ENCODE measurements at places on chromosomes 12 and 14.
A peak's percentile ranks its signal among the peaks of the same experiment; 100 is the strongest.

DNA sequence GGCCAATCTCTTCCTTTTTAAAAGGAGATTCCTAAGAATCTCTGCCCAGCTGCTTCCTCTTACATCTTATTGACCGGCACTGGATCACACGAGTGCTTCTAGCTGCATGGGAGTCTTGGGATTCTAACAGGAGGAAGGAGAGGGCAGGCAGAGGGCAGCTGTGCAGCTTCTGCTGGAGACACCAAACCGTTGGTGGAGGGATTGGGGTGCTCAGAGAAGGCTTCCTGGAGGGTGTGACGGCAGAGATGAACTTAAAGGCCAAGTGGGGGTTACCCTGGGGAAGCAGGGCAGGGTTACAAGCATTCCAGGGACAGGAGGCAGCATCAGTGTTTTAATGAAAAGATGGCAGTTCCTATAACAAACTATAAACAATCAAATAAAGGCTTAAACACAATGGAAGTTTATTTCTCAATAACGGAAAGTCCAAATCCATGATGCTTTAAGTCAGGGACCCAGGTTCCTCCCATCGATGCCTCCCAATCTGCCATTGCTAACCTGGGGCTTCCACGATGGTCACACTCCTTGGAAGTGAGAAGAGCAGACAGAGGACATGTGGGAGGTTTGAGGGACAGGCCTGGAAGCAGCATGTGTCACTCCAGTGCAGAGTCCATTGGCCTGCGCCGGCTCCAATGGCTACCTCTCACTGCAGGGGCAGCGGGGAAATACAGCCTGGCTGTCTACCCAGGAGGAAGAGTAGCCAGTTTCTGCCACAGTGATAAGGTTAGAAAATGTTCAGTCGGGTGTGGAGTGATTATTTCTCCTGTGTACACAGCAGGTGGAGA is 53.1 kb upstream of the DDX11 start:
- no peak for DNase-seq

DNA sequence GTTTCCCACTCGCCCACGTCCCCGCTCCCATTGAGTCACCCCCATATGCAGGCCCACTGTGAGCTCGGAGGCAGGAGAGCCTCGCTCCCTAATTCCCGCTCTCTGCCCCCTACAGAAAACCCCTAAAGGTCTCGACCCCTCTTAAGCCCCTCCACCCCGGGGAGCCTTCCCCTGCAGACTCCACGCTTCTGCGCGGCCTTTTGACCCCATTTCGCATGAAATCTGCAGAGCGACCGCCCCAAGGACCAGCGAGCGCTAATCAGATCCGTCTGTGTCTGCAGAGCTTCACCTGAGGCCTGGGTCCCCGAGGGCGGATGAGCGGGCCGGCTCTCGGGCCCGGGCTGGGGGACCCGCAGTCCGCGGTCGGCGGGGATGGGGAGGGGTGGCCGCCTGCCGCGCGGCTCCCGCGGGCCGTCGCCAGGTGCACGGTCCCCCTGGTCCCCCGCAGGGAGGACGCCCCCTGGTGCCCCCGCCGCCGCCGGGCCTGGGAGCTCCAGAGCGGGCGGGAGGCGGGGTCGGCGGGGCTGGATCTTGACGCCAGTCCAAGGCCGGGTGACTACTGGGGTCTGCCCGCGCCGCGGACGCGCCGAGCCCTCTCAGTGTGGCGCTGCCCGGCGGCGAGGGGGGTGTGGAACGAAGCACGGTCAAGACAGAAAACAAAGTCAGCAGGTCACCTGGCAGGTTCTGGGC is 10.1 kb downstream of the BMP4 start:
- DNase-seq = peak; percentile 71

- DNase-seq = peak; percentile 71
Measured at GRCh38 chr14:50666772-50667683, 1.1 kb downstream of the SAV1 start.

GRCh38 chr14:29566194-29566593 is 361.5 kb downstream of the PRKD1 start:
- no peak for DNase-seq

DNA sequence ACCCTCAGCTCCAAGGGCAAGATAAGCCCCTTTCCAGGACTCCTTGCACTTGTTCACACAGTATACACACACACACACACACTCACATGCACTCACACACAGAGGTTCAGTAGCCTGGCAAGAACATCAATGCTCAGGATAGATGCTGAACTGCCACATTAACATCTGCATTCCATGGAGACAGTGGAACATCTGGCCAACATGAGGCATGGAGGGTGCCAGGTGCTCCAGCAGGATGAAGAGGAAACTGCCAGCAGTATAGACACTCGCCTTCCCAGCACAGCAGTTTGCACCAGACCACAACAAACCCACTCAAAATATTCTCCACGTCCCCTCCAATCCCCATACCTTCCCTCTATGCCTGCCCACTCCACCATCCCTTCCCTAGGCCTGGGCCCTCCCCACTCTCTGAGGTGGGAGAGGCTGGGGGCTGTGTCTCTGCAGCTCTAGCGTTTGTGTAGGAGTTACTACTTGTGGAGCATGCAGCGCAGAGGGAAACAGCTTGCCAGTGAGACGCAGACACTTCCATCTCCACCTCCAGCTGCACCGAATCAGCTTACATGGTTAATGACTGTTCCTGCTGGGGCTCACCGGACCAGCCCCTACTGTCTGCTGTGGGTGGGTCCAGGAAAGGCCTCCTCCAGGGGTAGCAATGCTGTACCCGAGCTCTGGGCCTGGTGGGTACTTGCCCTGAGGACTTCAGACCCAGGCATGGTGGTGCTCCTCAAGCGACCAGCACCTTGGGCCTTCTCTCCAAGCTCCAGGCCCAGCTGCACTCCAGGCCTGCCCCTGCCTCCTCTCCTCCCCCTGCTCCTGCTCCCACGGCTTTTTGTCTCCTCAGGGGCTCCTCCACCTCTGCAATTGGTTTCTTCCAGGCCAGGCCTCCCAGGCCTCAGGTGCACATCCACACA is 18.6 kb upstream of the PLEKHG3 start:
- DNase-seq = peak; percentile 36

DNA sequence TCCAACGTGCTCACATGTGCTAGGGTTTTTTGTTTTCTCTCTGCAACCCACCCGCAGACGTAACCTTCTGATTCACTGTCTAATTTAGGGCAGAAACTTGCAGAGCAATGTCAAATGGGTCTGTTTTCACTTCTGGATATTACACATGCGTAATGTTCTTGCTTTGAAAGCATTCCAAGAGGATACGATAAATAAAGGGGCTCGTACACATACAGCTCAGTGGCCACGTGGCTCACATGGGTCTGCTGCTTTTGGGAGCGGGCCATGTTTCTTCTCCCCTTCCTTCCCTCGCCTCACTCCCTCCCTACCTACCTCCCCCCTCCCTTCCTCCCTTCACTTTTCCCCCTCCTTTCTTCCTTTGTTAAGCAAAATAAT is 23.4 kb downstream of the CACNA1C start:
- DNase-seq = no peak

- DNase-seq = no peak
Measured at GRCh38 chr12:108255252-108255602, 83.9 kb downstream of the CMKLR1 start.

GRCh38 chr12:97556302-97556779 is 93.7 kb downstream of the RMST start:
- DNase-seq = peak; percentile 31

- no peak for DNase-seq
Measured at GRCh38 chr12:64431791-64432190, 20.1 kb upstream of the TBK1 start.

GRCh38 chr14:50008562-50008961 is 107.8 kb downstream of the VCPKMT start:
- no peak for DNase-seq

- DNase-seq = no peak
Measured at GRCh38 chr12:271161-271560, 8.5 kb upstream of the SLC6A13 start.

GRCh38 chr12:51403159-51403558 is 12.0 kb upstream of the GALNT6 start:
- no peak for DNase-seq

DNA sequence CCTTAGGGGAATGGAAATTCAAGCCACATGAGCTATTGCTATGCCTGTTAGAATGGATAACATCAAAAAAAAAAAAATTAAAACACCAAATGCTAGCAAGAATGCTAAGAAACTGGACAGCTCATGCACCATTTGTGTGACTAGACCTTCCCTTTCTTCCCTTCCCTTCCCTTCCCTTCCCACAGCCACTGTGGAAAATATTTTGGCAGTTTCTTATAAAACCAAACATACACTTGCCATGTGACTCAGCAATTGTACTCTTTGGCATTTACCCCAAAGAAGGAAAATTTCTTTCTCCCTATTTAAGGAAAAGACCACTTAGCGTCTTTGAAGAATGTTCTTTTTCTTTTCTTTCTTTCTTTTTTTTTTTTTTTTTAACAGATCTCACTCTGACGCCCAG is 49.1 kb upstream of the FKBP4 start:
- no peak for DNase-seq

GRCh38 chr14:68792678-68792978 is 239 bp downstream of the ZFP36L1 start:
- DNase-seq = no peak

GRCh38 chr14:32896979-32897697 is 41.5 kb upstream of the NPAS3 start:
- no peak for DNase-seq

- no peak for DNase-seq
Measured at GRCh38 chr12:129676411-129676810, 227.4 kb downstream of the TMEM132D start.

DNA sequence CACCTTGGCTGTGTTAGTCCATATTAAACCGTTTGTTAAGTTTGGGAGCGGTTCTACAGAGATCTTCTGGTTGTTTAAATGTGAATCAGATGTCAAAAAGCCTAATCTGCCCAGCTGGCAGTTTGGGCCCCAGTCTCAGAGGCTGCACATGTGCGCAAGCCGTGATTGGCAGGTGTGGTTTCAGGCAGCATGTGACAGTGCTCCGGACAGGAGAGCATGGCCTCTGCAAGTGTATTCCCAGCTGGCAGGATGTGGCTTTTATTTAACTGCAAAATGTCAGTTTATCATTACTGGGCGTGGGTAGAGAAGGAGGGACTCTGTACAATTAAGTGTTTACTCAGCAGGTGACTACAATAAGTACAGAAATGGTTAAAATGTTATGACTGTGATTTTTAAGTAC is 77.5 kb downstream of the PELI2 start:
- no peak for DNase-seq

GRCh38 chr14:98956181-98956580 is 315.8 kb downstream of the BCL11B start:
- no peak for DNase-seq

GRCh38 chr14:39875028-39875427 is 442.8 kb upstream of the FBXO33 start:
- no peak for DNase-seq

GRCh38 chr14:50601394-50601793 is 41.4 kb downstream of the ATL1 start:
- DNase-seq = no peak

GRCh38 chr12:25131270-25131669 is 63.7 kb downstream of the DNAI7 start:
- no peak for DNase-seq

DNA sequence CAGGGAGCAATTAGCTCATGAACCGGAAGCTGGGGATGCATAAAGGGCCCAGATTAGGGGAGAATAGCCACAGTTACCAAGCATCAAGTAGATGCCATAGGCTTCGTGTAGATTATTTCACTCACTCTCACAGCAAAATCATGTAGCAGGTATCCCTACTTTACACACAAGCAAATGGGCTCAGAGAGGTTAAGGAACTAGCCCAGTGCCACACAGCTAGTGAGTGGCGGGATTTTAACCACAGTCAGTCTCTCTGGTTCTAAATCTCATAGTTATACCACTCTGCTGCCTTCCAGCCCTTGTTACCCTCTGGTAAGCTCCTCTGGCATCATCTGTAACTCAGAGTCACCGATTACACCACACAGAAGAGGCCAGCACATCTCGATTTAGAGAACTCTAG is 49.0 kb downstream of the IQSEC3 start:
- DNase-seq = no peak

- DNase-seq = no peak
Measured at GRCh38 chr14:101947577-101947903, 16.8 kb upstream of the DYNC1H1 start.

GRCh38 chr14:101593411-101594238 is 32.3 kb downstream of the DIO3 start:
- no peak for DNase-seq

- no peak for DNase-seq
Measured at GRCh38 chr12:93008044-93008778, 79.1 kb upstream of the EEA1 start.

DNA sequence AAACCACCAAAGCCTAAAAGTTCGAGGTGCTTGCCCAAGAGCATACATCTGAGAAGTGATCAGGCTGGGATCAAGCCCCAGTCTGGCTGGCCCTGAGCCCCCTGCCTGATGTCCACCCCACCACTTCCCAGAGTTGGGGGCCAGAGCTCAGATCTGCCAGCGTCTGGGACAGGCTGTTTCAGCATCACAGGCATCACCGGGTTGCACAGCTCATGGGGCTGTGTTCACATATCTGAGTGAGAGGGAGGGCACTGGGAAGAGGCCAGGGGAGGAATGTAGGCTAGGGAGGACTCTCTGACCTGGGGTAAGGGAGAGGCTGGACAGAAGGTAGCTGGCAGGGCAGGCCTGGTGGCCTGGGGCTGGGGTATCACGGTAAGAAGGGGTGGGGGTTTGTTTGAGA is 6.0 kb downstream of the TGM1 start:
- no peak for DNase-seq

GRCh38 chr12:80681-81190 is 14.2 kb downstream of the IQSEC3 start:
- DNase-seq = no peak

DNA sequence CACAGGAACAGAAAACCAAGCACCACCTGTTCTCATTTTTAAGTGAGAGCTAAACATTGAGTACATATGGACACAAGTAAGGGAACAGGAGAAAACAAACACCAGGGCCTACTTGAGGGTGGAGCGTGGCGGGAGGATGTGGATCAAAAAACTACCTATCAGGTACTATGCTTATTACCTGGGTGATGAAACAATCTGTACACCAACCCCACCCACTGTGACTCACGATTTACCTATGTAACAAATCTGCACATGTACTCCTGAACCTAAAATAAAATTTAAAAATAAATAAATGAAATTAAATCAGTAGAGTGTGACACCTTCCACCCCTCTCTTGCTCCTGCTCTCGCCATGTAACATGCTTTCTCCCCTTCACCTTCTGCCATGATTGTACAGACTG is 615.5 kb downstream of the RPL10L start:
- no peak for DNase-seq

GRCh38 chr14:75375983-75376382 is 51.8 kb upstream of the JDP2 start:
- DNase-seq = no peak

DNA sequence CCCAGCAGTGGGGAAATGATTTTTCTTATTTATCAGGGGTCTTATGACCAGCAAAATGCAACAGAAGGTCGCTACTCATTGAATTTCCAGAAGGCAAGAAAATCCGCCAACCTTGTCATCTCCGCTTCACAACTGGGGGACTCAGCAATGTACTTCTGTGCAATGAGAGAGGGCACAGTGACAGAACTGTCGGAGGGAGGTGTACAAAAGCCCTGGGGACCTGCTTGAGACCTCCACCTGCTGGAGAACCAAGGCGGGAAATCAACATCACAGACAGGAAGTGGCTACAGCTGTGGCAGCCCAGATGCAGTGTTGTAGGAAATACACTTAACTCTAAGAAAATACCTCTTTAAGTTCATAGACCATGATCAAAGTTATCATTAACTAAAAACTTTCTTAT is 250.9 kb upstream of the OR4E1 start:
- DNase-seq = peak; percentile 10

- DNase-seq = no peak
Measured at GRCh38 chr14:74382231-74382630, 34.0 kb downstream of the VRTN start.

- DNase-seq = no peak
Measured at GRCh38 chr12:28883406-28883997, 265.6 kb upstream of the FAR2 start.
